Renal cortex interstitium (tissue), 15 donors: ENCODE measurements at places on chromosomes 11 and 22.

DNA sequence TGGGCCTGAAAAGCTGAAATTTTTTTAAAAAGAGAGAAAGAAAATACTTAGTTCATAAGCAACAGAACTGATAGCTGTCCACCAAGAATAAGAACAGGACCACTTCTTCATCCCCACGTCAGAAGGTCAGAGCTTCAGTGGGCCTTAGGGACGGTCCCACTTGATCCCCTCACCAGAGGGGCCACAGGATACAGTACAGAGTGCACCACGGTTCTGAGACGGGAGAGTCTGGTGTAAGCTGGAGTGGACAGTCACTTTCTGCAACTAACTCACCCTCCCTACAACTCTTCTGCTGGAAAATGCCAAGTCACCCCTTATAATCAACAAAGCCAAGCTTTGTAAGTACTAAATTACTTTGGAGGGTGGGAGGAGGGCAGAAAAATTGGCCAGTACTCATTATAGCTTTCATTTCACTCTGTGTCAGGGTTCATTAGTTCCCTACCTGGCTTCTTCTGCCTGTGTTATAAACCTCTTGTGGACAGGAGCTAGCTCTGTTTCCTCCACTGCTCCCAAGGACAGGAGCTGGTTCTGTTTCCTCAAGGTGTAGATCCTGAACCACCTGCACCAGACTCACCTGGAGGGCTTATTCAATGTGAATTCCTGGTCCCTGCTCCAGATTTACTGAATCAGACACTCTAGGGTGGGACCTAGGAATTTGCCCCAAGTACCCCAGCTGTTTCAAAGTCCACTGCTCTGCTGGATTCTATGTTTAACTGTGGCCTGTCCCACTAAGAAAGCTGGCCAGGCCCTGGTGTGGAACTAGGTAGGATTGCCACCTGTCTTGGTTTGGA lies 39.6 kb downstream of the SCGB1A1 start:
- DNase-seq = no peak

- DNase-seq = no peak
These were observed 388.3 kb downstream of the BRD1 start for GRCh38 chr22:49439373-49439772.

DNA sequence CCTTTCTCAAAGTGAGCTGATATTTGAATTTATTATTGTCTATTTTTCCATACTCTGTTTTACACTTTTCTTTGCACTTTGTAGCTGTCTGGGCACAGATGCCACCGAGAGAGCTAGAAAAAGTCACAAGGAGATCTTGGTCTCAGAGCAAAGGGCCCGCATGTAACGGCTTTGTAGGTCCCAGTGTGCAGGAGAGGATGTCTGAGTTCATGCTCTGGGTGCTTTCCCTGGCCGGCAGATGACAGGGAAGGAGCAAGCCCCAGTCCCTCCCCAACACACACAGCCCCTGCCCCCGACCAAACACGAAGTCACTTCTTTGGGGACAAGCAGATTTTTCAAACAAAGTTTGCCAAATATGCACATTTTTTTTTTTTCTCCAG lies 55.8 kb downstream of the SMIM38 start:
- no peak for DNase-seq

GRCh38 chr11:47914743-47915142 lies 65.6 kb upstream of the PTPRJ start:
- no peak for DNase-seq

- no peak for DNase-seq
These were observed 151.1 kb upstream of the ISX start for GRCh38 chr22:34914846-34915245.

DNA sequence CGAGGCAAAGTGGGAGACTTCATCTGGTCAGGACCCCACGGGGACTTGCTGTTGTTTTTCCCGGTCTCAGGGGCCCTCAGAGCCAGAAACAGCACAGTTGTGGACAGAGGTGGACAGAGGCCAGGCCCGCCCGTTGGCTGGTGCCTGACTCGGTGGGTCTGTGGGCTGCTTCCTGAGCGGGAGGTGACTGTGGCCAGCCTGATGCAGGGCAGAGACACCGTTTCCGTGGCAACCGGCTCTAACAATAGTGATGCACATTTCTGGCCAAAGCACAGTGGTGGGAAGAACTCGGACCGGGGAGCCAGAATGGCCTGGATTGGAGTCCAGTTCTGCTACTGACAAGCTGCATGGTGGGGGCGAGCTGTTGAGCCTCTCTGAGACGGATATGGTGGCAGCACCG lies 58.7 kb upstream of the ATXN10 start:
- DNase-seq = no peak

GRCh38 chr22:41603873-41604332 lies 14.3 kb upstream of the PMM1 start:
- DNase-seq = no peak

- peak; percentile 84 for DNase-seq
These were observed 123.1 kb downstream of the PKNOX2 start for GRCh38 chr11:125287491-125288210.

- DNase-seq = no peak
These were observed 59.0 kb upstream of the PDE3B start for GRCh38 chr11:14584595-14584994.

GRCh38 chr11:12943311-12943710 lies 65.8 kb upstream of the RASSF10 start:
- no peak for DNase-seq
